H9 (cell line): ENCODE measurements at places on chromosomes 5 and 9.

DNA sequence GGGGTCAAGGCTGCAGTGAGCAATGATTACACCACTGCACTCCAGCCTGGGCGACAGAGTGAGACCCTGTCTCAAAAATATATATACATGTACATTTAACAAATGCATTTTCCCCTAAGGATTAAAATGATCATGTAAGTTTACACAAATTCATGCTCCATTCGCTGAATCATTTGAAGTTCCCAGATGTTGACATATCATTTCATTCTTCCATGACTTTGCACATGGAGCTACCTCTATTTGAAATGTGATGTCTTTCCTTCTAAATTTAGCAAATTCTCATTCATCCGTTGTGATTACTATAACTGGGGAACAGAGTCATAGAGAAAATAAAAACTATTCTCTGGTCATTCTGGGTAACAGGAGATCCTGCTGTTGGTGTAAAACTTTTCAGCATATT, 10.6 kb downstream of the PTGER4 start:
- no peak for DNase-seq

- no peak for DNase-seq
Measured at GRCh38 chr5:90547072-90547536, 11.5 kb upstream of the ADGRV1 start.

DNA sequence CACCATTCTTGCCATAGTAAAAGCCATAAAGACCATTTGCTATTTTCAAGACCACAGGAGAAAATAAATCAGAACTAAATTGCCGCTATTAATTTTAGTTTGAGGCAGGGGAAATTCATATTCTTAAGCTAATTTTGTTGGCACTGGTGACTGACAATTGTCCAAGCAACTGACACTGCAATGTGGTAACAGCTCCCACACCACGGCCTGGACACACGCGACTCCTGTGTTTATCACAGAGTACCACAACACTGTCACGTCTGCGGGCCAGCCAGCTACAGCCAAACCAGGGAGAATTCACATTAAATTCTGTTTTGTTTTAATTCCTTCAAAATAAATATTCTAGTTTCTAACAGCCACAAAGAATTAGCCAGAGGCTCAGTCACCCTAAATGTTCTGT, 481.9 kb downstream of the CTNND2 start:
- no peak for DNase-seq

DNA sequence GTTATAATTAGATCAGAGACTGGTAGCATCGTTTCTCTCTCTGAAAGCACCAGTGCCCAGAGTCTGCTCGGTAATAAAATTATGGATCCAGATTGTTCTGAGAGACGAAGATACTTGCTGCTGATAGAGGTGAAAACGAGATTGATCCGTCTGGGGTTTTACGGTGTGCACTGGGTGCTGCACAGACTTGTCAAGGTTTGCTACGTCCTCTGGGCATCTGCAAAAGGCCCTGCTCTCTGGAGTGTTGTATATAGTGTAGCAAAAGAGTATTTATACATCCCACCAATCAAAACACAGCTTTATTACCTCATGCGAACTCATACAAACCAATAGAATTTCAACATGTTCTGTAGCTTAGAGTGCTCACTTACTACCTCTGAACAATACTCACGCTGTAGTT, 219.3 kb downstream of the PBX3 start:
- DNase-seq = no peak

- DNase-seq = peak; percentile 29
Measured at GRCh38 chr9:130893341-130894101, 3.1 kb downstream of the QRFP start.

DNA sequence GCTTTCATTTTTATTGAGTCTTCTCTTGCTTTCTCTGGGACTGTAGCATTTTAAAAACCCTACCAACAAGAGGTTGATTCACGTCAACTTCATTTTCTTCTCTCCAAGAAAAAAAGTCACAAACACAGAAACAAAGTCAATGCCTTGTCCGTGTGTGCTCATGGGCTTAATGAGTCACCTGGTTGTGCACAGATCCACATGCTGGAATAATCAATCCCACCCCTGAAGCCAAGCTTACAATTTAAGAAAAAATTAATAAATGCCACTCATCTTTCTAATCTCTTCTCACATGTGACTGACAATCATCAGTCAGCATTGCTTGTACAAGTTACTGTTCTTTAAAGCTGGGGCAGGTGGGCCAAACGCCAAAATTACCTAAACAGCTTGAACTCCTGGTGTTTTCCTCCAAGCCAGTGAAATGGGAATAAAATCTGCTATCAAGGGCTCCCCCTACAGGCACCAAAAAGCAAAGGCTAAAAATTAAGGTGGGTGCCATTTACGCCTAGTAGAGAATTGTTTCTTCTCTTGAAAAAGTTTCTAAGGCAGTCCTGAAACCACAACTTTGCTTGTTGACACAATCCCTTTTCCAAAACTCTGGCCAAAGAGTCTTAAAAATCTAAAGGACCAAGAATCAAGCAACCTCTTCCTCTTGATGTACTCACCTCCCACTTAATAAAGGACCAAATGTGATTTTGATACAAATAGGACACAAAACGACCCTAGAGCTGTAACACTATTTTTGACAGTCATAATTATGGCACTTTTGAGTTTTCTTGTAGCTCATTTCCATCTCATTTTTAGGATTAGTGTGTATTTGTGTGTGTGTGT, 21.3 kb downstream of the TRMO start:
- no peak for DNase-seq

GRCh38 chr5:177447066-177447610, 524 bp downstream of the PRR7 start:
- peak; percentile 76 for DNase-seq

GRCh38 chr9:121732886-121733285, 81.5 kb downstream of the DAB2IP start:
- DNase-seq = no peak

DNA sequence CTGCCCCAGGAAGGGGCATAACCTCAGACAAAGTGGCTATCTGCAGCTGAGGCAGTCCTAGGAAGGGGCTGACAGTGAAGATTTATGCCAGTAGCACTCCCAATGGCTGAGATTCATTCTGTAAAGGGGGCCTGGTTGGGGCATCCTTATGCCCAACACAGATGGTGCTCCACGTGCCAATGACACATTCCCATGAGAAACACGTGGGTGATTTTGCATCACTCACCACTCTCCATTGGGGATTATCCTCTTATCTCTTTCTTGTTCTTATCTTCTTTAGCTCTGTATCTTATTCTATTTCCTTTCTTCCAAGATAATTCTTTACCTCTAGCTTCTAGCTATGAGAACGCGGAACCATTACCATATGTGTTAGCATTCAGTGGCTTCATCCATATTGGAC, 194.0 kb upstream of the TUT7 start:
- no peak for DNase-seq

DNA sequence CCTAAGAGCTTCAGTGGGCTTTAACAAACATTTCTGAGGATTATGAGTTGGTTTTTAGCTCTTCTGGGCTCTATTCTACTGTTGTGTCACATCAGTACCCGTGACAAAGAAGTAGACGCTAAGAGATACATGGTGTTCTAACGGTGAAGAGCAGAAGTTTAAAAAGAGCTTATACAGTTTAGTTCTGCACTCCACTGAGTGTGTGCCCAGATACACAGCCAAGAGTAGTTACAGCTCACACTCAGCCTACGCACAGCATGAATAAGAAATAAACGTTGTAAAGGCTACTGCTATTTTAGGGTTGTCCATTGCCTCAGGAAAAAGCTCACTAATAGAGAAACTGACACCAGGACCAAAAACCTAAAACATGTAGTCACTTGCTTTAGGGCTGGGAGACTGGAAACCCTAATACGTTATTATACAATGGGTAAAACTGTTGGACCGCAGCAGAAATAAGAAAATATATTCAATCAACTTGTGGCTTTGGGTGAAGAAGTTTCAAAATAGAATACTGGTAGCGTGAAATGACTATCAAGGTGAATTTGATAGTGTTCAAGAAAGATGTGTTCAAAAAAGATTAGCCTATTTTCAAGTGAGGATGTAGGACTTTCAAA, 34.7 kb downstream of the PSIP1 start:
- no peak for DNase-seq

DNA sequence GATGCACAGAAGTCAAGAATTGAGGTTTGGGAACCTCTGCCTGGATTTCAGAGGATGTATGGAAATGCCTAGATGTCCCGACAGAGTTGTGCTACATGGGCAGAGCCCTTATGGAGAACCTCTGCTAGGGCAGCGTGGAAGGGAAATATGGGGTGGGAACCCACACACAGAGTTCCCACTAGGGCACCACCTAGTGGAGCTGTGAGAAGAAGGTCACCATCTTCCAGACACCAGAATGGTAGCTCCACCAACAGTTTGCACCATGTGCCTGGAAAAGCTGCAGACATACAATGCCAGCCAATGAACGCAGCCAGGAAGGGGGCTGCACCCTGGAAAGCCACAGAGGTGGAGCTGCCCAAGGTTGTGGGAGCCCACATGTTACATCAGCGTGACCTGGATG, 104.5 kb downstream of the STK32A start:
- no peak for DNase-seq

DNA sequence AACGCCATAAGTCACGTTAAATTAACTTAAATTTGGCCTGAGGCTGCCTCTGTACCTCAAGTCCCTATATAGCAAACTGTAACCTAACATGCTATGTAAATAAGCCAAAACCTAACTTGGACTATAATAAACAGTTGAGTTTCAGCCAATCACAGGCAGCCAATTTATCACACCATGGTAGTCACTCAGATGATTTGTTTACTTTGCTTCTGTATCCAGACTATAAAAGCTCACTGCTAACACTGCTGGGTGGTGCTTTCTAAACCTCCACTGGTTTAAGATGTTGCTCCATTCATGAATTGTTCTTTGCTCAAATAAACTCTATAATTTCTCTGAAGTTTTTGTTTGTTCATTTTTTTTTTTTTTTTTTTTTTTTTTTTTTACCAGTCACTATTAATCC, 62.8 kb downstream of the TRPM3 start:
- DNase-seq = no peak

GRCh38 chr5:177447611-177448243, 1.1 kb downstream of the PRR7 start:
- DNase-seq = peak; percentile 87

DNA sequence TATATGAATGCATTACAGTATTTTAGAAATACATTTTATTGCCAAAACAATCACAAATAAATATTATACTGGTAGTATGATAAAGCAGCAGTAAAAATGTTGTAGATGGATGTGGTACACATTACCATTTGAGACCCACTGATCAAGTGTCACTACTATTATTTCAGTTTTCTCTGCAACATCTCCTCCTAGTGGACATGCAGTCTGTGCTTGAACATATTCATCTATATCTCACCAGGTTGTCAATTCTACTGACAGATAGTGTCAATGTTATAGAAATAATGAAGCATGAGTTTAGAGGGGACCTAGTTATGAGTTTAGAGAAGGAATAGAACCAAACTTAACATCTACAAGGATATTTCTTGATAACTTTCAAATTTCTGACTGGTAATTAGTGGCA, 39.2 kb upstream of the ELOVL7 start:
- no peak for DNase-seq

GRCh38 chr5:143484601-143485000, 81.1 kb upstream of the NR3C1 start:
- no peak for DNase-seq

DNA sequence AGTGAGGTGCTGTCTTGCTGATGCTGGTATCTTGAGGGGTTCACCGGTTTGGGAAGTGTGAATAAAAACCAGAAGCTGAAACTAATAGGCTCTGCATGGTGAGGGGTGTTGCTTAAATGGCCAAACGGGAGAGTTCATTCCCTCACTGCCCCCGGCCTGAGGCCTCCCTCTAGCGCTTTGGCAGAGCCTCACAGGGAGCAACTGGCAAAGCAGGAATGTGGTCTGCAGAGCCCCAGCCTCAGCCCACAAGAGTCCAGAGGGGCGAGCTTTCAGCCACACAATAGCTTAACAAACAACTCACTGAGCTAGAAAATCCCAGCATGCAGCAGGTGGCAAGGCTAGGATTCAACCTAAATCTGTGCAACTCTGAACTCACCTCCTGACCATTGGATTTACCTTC, 234.8 kb downstream of the MED10 start:
- peak; percentile 45 for DNase-seq

DNA sequence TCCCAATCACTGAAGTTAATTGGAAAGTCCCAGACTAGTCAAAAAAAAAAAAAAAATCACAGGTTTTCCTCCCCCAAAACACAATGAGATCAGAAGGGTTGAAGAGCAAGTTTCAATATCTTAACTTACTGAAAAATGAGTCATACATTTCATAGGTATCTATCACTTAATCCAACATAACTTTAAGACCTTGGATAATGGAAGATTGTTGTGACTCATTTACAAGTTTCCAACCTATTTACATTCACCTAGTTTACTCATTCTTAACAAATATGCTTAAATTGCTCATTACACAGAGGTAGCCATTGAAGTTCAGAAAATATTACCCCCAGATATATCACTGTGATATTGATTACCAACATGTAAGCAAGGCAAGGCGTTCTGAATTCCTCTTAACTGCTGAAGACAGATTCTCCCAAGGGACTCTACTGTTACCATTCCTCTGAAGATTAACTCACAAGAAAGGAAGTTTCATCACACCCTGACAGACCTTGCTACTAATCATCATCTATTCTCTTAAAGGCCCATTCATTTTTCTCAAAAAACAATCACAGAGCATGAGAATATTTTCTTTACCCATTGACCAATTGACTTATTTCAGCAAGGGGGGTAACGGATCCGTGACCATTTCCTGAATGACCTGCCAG, 563.8 kb downstream of the TLE1 start:
- no peak for DNase-seq

- no peak for DNase-seq
Measured at GRCh38 chr5:133123297-133123696, 71.5 kb downstream of the HSPA4 start.

- DNase-seq = no peak
Measured at GRCh38 chr5:107869438-107870115, 198.8 kb upstream of the EFNA5 start.

GRCh38 chr5:106907979-106908378, 762.8 kb downstream of the EFNA5 start:
- DNase-seq = no peak

DNA sequence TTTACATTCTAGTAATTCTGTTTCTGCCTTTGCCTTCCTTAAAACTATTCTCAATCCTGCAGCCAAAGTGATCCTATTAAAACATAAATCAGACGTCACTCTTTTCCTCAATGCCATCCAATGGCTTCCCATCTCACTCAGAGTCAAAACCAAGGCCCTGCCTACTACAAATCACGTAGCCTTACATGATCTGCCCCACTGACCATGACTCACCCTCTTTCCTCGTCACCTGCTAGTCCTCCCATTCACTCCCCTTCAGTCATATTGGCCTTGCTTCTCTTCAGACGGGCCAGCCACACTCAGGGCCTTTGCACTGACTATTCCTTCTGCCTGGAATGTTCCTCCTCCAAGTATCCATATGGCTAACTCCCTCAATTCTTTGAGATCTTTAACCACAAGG, 39.0 kb upstream of the DMXL1 start:
- peak; percentile 43 for DNase-seq
